ENCODE measurements at places on chromosomes 16 and 17.

DNA sequence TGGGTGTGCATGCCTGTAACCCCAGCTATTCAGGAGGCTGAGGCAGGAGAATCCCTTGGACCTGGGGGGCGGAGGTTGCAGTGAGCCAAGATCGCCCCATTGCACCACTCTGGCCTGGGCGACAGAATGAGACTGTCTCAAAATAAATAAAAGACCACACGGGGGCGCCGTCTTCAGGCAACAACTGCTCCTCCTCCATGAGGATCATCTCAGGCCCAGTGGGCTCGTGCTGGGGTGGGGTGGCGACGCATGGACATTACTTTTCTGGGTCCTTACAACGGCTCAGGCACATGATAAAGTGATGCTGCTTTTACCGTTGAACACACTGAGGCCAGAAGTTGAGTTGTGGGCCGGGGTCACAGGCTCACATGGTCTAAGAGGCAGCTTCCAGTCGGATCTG is 56.2 kb downstream of the PRMT7 start:
- DNase-seq, result peak; percentile 52

- DNase-seq, result no peak
These were observed 52.2 kb upstream of the CHMP6 start for GRCh38 chr17:80939151-80940145.

DNA sequence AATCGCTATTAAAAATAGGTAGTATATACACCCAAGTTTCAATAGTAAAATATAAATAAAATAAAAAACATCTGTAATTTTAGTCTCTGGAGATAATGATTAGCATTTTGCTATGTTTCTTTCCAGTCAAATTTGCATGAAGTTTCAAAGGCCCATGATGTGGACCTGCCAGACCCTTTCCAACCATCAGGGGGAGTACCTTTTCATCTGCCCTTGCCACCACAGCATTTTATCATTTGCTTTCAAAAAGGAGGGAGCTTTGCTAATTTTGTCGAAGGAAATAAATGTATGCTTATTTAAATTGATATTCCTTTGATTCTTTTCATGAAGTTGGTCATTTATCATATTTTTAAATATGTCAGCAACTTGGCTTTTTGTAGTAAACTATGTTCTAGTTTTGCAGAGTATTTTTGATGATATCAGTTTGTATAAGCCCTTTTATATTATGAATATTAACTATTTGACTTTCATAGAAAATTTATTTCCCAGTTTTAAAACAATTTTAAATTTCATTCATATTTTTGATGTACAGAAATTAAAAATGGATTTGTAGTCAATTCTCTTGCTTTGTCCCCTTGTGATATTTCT is 115.2 kb upstream of the NETO2 start:
- peak; percentile 44 for DNase-seq

DNA sequence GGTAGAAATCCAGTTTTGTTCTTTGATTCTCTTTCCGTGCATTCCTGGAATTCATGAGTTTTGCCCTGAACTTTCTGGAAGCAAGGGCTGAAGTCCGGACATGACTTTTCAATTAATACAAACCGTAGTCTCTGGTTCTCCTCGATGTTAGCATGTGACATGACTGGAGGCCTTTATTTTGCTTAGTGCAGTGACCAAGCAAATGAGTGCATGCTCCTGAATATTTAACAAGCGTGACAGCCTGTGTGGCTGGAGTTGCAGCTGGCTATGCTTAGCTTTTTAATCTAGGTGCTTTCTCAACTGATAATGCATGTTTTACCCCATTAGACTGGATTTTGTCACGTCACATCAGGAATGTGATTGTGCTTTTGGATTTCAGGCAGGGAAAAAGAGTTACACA is 302.1 kb downstream of the MAP2K6 start:
- DNase-seq, result no peak

GRCh38 chr16:53911513-53911912 is 207.6 kb downstream of the FTO start:
- no peak for DNase-seq

GRCh38 chr17:77314601-77315000 is 173.8 kb downstream of the SEC14L1 start:
- DNase-seq, result no peak

- no peak for DNase-seq
These were observed 2.0 kb upstream of the CCL2 start for GRCh38 chr17:34253139-34253525.

DNA sequence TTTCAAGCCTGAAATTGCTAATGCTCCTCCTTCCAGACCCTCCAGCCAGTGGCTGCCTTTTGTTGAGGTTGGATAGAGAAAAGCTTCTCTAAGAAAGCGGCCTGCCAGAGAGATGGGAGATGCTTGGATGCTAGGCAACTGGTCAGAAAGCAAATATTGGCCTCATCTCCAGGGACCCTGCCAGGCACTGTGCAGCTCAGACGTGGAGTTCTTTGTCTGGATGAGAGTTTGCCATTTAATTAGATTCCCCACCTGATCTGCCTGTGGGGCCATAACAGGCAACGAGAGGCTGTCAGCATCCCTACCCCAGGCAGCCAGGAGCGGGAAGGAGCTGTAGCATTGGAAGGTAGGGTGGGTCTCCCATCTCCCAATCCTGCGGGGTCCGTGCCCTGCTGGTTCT is 52.7 kb downstream of the ASIC2 start:
- no peak for DNase-seq

DNA sequence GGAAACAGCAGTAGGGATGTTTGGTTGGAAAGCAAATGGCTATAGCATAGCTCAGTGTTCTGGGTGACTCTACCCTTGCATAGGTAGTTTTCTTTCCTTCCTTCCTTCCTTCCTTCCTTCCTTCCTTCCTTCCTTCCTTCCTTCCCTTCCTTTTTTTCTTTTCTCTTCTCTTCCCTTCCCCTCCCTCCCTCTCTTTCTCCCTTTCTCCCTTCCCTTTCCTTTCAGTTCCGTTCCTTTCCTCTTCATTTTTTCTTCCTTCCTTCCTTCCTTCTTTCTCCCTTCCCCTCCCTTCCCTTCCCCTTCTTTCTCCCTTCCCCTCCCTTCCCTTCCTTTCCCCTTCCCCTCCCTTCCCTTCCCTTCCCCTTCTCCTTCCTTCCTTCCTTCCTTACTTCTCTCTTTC is 31.3 kb downstream of the GDE1 start:
- no peak for DNase-seq

DNA sequence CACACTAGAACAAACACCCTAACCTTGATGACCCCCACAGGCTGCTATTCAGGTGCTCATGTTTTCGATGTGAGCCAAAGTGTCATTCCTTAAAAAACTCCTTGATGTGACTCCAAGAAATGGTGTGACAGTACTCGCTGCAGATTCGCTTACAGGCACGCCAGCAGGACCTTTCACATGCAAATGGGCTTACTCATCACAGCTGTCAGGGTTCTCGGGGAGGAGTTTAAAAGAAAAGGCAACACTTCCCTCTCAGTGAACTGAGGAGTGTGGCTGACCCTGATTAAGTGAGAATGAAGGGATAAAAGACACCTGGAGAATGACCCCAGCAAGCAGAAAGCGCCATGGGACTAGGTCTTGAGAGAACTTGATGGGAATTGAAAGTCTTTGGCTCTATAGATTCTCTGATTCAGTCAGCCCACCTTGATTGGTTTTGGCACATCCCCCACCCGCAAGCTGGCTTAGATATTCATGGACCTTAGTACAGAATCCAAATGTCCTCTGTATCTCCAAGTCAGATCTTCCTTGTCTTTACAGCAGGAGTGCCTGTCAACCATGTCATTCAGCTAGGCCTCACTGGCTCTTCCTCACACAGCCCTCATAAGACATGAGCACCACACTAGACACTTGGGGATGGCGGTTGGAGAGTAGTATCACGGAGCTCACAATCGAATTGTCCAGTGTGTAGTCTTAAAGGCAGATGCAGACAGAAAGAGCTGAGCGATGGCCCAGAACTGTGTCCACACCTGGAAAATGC is 82.6 kb downstream of the HIC1 start:
- DNase-seq, result no peak

Data from A549 (cell line).